SK-MEL-5 (cell line): ENCODE measurements at places on chromosomes 1 and 21. TPM values are rescaled to one million over a fixed set of nuclear protein-coding genes. Genes with fewer than 3 reads are reported as not detected.

PTAFR gene
- total RNA-seq, result 0.24 and 0.29 TPM in 2 replicates

DNA sequence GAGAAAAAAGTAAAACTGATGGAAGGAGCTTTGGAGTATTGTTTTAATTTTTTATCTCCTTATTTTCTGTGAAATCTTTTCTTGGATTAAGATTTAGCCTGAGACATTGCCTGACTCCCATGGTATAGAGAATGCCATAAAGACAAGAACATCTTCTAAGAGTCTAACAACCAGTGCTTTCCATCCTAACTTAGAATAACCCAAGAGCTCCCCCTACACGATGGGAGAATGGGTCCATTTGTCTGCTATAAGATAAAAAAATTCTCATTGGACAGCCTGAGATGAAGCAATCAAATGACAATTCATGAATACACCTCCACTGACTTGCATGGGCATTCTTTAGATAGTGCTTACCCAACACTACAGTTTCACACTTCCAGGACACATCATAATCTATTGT is 478.1 kb downstream of the TTLL7 start:
- peak; percentile 44 for DNase-seq

- DNase-seq, result no peak
These were observed 635 bp upstream of the APH1A start for GRCh38 chr1:150269451-150269850.

- DNase-seq, result no peak
These were observed 37.2 kb downstream of the PCNT start for GRCh38 chr21:46361176-46361575.

- DNase-seq, result no peak
These were observed 39.1 kb upstream of the FHAD1 start for GRCh38 chr1:15207829-15208429.

GRCh38 chr1:208475951-208476845 is 232.0 kb upstream of the PLXNA2 start:
- DNase-seq, result no peak
